Hematopoietic multipotent progenitor cell treated with erythropoietin and hydrocortisone succinate and interleukin-3 and kit ligand, for 8 days (in vitro differentiated cells): ENCODE measurements at places on chromosomes 4 and X.

GRCh38 chr4:182894681-182895275 lies 22.4 kb downstream of the DCTD start:
- DNase-seq: no peak

GRCh38 chr4:51836549-51836948 lies 6.4 kb upstream of the DCUN1D4 start:
- DNase-seq: no peak

- DNase-seq: no peak
Observed at GRCh38 chr4:79980448-79980847, 92.6 kb downstream of the ANTXR2 start.

- no peak for DNase-seq
Observed at GRCh38 chrX:72304877-72305276, 837 bp downstream of the CITED1 start.

DNA sequence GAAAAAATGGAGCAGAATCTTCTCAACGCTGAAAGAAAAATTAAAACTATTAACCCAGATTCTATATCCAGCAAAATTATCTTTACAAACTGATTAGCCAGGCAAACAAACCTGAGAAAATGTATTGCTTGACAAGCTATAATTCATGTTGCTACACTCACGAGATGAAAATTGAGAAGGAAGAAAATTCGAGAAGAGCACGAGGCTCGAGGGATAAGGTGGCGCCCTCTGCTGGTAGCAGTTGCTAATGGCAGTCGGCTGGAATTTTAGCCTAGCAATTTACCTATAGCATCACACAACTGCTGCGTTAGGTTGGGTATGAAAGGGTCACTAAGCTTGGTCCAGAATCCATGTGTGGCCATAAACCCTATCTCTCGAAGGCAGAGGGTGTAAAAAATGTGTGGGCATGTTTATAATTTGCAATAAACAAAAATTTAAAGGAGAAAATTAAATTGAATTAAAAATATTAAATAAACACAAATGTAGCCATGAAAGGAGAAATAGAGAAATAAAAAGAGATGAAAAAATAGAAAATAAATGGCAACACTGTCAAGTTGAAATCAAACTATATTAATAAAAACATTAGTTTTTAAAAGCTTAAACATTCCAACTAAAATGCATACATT lies 126.6 kb downstream of the PPP4R3C start:
- peak; percentile 25 for DNase-seq

DNA sequence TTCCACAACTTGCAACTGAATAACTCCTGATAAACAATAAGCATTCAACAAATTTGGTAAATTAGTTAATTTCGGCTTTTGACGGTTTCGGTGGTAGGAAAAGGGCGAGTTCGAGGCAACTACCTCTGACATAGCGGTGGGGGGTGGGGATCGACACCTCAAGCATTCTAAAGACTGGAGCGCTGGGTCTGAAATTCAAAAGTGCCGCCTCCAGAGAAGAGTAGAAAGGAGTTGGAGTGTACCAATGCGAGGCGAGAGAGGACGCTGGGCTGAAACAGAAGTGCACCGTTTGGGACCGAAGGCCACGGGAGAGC lies 725 bp downstream of the SMC1A start:
- no peak for DNase-seq

DNA sequence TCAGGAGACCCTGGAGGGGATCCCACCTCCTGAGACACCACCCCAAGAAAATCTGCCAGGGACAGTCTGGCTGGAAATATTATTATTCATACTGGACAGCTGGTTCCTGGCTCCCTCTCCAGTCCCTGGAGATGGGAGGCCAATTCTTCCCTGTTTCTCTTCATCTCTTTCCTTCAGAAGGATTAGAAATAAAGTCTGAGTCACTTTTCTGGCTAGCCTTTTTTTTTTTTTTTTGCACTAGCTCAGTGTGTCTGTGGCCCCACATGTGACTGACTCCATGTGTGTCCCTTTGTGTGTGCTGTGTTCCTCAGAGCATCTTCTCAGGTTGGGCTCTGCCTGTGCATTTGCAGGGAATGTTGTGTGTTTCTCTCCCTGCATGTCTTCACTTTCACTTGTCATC lies 1.8 kb upstream of the FRMPD3 start:
- DNase-seq: no peak

GRCh38 chr4:108110450-108110849 lies 58.3 kb downstream of the LEF1 start:
- no peak for DNase-seq

GRCh38 chr4:122458625-122459024 lies 2.1 kb upstream of the IL2 start:
- no peak for DNase-seq

- no peak for DNase-seq
Observed at GRCh38 chrX:22662776-22663175, 337.0 kb upstream of the DDX53 start.

GRCh38 chr4:140641105-140641555 lies 72.4 kb upstream of the UCP1 start:
- DNase-seq: no peak

- no peak for DNase-seq
Observed at GRCh38 chr4:137266511-137266910, 265.8 kb downstream of the PCDH18 start.

GRCh38 chrX:53071604-53072417 lies 10.4 kb upstream of the TSPYL2 start:
- peak; percentile 78 for DNase-seq

- DNase-seq: no peak
Observed at GRCh38 chr4:25401066-25401465, 24.0 kb downstream of the ANAPC4 start.

DNA sequence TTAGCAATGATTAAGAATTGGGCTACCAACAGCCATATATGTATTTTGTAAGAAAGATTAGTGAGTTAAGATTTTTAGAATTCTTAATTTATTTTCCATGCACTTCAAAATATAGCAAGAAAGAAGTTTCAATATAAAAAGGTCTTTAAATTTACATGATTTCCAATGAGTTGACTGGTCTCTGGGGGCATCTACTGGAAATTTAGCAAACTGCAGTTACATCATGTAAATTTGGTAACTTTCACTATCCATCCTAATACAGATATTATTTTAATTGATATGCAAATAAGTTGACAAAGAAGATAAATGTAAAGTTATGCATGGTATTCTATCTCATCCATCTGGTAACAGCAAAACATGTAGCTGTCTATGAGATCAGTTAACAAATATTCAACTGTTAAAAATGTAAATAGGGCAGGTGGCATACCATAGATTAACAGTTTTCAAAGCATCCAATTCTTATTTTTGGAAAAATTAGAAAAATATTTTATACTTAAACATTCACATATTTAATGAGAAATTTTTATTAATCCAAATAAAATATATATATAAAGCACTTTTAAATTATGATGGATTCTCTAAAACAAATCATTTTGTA lies 29.1 kb downstream of the TTC29 start:
- peak; percentile 57 for DNase-seq

DNA sequence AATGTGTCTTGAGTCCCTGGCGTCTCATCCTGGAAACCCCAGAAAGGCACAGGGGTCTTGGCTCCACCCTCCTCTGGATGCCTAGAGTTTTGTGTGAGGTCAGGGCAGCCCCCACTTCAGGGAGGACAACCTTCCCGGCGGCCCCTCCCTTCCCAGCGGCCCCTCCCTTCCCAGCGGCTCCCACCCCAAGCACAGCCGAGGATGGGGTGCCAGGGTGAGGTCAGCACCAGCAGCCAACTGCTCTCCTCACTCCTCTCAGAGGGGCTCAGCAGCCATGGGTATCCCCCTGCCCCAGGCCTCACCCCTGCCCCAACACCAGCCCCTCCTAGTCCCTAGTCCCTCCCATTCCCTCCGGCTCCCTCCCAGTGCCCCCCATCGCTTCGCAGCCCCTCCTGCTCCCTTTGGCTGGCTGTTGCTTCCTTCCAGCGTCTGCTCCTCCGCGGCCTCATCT lies 17.4 kb downstream of the DGKQ start:
- DNase-seq: no peak

DNA sequence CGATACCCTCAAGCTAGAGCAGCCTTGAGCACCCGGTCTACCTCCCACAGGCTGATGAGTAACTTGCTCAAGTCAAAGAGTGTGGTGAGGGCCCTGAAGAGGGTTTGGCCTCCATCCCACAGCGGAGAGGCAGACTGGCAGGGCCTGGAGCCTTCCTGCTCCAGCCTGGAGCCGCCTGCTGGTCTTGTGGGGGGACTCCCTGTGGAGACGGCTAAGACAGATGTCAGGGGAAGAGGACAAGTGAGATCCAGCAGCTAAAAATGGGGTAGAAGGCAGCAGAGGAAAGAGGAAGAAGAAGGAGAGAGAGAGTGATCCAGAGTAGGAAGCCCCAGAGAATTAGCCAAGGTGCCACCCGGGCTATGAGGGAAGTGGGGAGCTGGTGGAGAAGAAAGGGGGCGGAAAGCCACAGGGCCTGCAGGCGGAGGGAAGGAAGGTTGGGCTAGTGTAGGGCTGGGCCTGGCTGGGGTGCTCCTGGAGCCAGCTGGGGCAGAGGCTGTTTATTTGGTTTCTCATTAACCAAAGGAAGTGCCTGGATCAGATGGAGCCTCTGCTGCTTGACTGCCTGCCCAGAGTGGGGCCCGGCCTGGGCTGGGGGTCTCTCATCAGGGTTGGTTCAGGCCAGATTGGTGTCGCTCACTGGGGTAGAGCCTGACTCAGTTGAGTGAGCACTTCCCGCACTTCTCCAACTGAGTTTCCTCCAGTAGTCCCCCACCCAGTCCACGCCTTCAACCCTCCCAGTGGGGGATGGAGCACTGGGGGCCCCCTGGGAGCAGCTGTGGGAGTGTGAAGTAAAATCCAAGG lies 14.2 kb downstream of the EFNB1 start:
- no peak for DNase-seq

DNA sequence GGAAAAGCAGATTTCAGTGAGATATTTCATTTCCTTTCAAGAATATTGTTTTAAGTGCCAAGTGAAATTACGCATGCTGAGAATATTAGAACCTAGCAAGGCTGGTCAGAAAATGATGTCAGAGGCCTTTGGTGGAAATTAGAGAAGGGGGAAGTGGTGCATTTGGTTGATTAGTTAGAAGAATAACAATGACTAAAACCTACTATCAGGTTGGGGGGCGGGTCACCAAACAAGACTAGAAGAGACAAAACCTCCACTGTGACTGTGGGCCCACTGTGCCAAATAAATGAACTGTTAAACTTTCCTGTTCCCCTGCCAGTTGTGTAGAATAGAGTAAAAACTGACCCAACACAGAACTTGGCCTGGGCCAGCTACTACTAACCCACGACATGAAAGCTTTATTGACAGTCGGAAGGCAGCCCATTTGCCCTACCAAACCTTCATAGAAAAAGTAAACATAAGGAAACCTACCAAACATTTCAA lies 2.9 kb downstream of the RAPGEF2 start:
- peak; percentile 68 for DNase-seq

DNA sequence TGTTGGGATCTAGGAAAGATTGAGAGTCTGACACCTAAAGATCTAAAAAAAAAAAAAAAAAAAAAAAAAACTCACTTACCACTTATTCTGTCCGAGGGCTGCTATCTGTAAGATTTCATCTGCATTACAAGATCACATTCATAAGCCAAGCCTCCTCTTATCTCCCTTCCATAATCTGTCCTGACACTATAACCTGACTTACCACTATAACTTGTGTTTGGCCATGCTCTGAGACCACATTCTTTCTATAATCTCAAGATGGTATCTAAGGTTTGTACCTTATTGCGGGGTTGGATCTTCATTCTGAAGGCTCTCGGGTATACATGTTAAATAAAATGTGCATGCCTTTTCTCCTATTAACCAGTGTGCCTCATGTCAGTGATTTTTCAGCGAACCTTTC lies 144.4 kb downstream of the MAGEB17 start:
- DNase-seq: no peak
